HuH-7 (cell line): ENCODE measurements at places on chromosomes 3 and 15.

DNA sequence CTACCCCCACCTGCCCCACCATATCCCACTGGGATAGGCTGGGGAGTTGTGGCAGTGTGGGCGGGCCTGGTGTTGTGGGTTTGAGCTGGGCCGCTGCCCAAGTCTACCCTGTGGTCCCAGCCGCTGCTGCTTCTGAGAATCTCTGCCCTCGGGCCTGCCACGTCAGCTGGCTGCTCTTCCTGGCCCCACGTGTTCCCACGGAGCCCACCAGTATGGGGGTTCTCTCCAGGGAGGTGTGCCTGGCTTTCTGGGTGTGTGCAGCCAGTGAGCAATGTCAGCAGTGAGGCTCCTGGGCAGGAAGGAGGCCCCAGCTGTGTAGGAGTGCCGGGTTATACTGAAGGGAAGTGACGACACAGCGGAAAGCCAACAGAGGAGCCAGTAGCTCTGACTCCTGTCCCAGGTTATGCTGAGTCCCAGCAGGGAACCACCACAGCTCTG is 10.5 kb downstream of the GNAI2 start:
- no peak for DNase-seq

- no peak for DNase-seq
Measured at GRCh38 chr3:169999433-169999832, 32.8 kb downstream of the SEC62 start.

DNA sequence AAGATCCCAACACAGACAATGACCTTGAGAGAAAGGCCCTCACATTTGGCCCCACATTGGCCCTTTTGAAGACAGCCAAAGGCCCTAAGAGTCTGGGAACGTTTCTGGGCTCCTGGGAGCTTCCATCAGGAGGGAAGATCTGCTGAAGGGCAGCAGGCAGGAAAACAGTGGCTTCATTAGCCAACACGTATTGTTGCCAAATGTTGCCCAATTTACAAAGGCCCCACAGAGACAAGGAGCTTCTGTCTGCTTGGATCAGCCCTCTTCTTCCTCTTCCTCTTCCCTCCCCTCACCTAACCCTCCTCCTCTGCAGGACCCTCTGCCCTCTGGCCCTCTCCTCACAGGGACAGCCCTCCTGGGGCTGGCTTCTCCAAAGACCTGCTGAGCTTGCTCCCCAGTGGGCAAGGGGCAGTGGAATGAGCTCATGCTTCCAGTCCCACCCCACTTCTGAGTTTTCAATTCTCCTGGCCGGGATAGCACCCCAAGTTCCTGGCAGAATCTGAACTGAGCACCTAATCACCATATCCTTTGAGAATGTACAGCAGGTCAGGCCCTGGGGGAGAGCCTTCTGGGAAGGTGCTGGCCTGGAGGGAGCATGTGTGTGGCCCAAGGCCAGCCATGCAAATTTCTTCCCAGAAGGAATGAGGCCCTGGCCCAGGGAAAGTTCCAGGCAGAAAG is 5.1 kb upstream of the LTF start:
- no peak for DNase-seq

DNA sequence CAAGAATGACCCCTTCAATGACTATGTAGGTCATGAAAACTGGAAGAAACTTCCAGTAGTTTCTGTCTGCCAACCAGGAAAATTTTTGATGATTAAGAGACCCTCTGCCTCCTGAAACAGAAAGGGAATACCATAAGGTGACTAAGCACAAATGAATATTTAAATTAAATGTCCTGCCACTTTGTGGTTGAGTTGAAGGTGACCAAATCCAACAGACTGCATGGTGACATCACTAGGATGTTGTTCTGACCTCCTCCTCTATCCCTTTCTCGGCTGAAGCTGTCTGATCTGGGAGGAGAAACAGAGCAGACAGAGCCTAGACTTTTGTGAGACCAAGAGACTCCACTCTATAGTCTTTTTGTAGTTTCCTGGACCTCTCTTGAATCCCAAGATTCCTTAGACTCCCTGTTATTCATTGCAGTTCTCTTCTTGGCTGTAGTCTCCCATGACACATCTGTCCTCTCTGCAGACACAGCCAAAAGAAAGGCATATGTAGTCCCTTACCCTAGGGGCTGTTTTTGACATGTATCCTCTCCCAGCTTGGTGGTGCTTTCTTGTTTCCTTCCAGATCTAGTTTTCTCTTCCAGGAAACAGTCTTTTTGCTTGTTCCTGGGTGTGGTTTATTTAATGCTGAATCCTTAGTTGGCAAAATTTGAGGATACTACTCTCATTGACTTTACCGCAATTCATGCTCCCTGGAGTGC is 55.2 kb upstream of the UBE3A start:
- no peak for DNase-seq

GRCh38 chr15:75143738-75144334 is 57.8 kb upstream of the C15orf39 start:
- DNase-seq, result no peak

DNA sequence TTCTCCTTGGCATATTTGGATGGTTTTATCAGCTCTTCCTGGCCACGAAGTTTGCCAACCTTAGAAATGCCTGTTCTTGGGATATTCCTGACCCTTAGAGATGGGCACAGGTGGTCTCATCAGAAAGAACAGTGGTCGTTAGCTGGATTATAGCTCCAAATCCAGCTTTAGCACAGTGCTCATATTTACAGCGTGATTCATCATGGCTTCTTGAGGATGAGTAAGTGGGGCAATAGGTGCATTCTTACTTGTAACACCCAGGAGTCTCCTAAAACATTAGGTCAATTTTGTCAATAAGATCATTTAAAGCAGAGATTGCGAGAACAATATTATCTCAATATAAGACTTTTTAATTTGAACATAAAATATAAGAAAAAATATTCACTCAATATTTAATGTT is 191.9 kb downstream of the GABRB3 start:
- DNase-seq, result no peak

DNA sequence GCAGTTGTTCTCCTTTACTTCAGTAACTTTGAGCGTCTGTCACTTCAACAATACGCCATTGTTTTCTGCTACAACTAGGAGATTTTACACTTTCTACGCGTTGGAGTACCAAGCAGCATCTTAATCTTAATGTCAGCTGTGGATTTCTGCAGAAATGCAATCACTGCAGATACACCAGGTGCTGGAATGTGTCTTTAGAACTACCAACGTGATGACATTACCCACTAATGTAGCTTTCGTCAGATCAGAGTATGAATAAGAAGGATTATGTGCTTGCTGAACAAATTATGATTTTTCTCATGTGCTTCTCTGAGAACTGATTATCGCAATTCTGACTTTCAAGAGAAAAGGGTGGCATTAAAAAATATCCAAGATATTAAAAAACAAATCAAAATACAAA is 77.5 kb upstream of the CNTN3 start:
- DNase-seq, result no peak

- DNase-seq, result no peak
Measured at GRCh38 chr15:96352604-96353405, 22.3 kb downstream of the NR2F2 start.

DNA sequence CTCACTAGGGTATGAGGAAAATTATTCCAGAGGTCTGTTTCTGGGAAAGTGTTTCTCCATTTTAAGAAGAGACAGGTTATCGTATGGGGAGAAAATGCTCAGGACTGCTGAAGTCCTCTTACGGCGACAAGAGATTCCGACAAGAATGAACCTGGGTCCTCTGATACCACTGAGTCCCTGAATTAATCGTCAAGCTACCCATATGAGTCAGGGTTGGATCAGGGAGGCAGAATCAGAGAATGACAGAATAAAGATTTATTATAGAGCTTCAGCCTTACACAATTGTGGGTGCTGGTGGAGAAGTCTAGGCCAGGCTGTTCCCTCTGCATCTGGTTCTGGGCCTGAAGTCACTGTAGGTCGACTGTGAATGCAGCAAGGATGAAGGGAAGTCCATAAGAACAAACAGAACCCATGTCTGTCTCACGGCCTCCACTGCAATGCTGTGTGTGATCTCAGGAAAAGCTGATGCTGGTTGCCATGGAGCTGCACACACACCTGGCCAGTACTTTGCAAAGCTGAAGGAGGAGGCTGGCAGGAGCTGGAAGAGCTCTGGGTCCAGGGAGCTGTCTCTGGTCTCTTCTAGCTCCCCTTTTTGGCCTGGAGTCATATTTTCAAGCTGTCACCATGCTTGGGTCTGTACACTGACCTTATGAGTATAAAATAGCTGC is 83.9 kb downstream of the HHLA2 start:
- DNase-seq, result no peak

DNA sequence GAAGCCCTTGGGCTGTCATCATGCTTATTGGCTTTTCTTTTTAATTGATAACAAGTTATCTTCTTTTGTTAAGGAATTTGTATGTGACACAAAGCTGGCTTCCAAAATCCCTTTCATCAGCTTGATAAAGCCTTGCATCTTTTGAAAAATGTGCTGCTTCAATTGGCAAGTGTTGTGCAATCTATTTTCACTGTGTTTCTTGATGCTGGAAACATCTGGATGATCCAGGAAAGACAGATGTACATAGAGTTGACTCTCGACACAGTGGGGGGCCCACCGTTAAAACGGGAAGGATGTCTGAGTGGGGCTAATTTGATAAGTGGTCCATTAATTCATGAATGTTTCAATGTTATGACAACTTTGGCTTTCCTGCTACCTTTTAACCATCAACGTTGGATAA is 158.3 kb upstream of the WNT5A start:
- DNase-seq, result no peak

DNA sequence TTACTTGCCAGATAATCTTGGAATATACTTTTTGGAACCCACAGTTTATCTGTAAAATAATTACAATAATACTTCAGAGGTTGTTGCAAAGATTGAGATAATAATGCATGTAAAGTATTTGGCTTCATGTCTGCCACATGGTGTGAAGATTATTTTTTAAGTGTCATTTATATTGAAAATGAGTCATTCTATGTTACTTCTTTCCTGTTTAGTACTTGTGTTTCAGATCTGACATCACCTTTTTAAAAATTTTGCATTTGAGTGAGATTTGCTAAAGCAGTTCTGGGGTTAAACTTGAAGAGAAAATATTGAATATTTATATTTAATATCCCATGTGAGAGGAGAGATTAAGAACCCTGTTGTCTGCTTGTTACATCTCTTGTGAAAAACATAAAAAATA is 31.2 kb downstream of the IQGAP1 start:
- no peak for DNase-seq

DNA sequence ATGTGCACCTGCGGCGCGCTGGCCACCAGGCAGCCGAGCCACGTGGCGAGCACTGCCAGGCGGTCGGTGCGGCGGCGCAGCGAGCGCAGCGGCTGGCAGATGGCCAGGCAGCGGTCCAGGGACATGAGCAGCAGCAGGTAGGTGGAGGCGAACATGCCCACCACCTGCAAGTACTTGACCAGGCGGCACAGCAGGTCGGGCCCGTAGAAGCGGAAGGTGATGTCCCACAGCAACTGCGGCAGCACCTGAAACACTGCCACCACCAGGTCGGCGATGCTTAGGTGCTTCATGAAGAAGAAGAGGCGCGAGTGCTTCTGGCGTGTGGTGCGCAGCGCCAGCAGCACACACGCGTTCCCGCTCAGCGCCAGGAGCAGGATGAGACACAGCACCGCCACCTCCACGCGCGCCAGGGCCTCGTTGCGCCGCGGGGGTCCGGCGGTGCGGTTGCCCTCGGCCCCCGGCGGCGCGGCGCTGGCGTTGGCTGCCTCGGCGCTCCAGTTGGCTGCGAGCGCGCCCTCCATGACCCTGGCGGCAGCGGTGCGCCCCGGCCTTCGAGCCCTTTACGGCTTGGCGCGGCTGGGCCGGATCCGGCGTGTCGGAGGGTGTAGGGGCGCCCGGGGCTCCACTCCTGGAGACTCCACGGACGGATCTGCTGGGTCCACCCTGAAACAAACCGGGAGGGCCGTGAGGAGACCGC is 1.6 kb downstream of the OXTR start:
- DNase-seq, result no peak

DNA sequence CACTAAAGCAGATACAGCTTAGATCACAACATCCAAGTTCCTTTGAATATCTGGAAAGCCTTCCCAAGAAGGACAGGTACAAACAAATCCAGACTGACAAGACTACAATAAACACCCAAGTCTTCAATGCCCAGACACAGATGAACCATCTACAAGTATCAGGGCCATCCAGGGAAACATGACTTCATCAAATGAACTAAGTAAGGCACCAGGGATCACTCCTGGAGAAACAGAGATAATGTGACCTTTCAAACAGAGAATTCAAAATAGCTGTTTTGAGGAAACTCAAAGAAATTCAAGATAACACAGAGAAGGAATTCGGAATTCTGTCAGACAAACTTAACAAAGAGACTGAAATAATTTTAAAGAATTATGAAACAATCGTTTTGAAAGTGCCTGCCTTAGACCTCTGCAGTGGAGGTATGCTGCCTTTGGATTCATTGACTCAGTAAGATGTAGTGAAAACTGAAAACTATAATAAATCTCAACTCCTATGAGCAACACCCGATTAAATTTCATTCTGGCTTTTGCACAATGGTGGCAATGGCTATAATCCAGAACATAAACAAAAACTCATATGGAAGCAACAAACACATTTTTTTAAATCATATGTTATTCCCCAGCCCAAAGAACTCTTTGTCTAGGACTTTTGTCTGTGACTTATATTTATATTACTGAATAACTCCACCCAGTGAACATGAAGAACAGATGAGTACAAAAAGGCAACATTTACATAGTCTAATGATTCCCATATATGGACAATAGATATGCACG is 12.6 kb upstream of the COL8A1 start:
- DNase-seq, result no peak

DNA sequence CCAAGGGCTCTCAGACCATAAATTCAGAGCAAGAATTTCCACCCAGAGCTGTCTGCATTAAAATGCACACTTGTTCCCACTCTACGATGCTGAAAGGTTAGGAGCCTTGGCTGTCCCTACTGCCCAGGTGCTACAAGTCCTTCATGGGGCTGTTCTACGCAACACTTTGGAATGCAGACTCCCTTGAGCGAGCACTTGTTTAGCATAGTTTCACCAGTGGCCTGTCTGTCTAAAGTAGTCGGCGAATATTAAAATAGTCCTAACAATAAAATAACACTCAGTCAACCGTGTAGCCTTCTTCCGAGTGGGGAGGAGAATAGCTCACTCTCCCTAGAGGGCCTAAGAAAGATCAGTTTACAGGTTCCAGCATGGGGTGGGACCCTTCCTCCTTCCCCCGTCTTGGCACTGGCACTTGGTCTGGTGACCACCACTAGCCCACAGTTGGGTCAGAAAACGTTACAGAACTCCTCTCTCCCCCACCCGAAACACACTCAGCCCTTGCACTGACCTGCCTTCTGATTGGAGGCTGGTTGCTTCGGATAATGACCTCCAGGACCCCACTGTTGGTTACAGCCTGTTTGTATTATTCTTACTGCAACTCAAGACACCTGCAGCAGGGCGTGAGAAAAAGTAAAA is at the start of gene CLDN16:
CLDN16 (plus strand) TSS at position 586 of the 636 bp plus-strand sequence. CDS start 167 bp downstream, outside the sequence.
- DNase-seq, result no peak

DNA sequence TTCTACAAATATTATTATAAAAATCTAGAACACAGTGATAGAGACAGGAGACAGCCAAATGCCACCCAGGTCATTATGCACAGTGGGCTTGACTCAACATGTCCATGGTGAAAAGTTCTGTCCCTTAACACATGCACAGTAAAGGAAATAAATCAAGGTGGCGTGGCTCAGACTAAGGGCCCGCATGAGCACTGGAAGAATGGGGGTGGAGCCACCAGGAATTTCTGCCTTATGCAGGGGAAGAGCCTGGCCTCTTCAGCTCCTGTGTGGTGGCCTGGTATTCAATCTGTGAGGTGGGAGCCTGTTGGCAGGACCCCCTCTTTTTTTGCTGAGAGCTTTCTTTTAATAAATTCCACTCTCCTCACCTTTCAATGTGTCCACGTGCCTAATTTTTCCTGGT is 17.2 kb upstream of the SPG21 start:
- no peak for DNase-seq

GRCh38 chr3:197750858-197751737 is 1.4 kb downstream of the FYTTD1 start:
- DNase-seq, result no peak
